ENCODE measurements at places on chromosomes 3 and 15.
A peak's percentile ranks its signal among the peaks of the same experiment; 100 is the strongest.

DNA sequence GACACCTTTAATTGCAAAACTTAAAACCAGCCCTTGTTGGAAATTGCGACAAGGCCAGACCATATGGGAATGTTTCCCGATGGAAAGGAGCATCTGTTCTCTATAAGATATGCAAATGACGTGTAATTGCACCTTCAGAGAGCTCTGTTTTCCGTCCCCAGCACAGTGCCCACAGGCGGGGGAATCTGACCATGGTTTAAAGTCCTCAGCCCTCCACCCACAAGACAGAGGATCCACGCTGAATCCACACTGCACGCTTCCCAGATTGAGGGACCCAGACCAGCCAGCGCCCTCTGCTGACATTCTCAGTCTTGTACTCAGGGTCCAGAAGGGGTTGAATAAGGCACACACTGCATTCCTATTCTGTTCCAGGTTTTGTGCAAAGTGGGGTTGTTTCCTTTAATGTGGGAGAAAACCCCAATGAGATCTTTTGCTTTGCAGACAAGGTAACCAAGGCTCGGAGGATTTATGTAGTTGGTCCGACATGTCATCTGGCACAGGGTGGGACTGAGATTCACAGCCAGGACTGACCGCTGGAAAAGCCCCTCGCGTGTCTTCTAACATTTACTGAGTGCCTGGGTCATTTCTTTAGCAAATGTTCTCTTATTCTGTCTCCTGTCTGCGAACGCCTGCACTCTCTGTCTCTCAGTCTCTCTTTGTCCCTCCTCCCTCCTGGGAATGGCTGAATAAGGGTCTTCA is 36.8 kb upstream of the KLHL25 start:
- peak; percentile 23 for DNase-seq

DNA sequence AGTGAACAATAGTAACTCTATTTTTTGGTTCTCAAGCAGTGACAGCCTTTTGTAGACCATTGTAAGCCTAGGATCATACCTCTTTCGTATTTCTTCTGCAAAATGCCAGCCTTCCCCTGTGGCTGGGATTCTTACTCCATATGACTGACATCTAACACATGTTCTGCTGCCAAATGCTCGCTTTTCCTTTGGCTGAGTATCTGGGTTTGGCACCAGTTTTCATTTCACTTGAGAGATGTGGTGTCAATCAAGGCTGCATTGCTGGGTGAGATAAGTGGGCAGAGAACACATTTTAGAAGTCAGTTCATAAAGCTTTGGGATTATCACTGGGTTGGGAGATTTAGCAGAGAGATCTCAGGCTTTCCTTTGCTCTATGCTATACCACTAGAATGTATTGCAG is 514.7 kb upstream of the SGO1 start:
- DNase-seq: no peak

- no peak for DNase-seq
Measured at GRCh38 chr3:134340982-134341365, 33.3 kb downstream of the AMOTL2 start.

GRCh38 chr3:115651087-115651486 is 27.8 kb downstream of the GAP43 start:
- no peak for DNase-seq

DNA sequence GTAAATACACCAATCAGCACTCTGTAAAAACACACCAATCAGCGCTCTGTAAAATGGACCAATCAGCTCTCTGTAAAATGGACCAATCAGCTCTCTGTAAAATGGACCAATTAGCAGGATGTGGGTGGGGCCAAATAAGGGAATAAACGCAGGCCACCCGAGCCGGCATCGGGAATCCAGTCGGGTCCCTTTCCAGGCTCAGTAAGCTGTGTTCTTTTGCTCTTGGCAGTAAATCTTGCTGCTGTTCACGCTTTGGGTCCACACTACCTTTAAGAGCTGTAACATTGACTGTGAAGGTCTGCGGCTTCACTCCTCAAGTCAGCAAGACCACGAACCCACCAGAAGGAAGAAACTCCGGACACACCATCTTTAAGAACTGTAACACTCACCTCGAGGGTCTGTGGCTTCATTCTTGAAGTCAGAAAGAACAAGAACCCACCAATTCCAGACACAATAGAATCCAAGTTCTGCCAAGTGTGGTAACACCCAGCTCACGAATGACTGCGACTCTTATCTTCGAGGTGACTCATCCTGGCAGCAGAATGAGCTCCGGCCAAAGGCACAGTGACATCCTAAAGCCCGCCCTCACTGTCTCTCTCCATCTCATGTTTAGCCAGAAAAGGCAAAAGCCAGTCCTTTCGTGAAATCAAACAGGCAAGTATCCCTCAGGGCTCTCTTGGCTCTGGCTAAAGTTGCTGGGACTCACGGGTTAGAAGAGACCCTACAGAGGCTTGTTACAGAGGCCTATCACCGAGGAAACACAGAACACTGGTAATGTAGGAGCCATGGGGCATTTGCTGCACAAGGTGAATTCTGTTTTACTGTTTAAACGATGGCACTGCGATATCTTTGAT is 155.2 kb downstream of the FAM43A start:
- peak; percentile 69 for DNase-seq

DNA sequence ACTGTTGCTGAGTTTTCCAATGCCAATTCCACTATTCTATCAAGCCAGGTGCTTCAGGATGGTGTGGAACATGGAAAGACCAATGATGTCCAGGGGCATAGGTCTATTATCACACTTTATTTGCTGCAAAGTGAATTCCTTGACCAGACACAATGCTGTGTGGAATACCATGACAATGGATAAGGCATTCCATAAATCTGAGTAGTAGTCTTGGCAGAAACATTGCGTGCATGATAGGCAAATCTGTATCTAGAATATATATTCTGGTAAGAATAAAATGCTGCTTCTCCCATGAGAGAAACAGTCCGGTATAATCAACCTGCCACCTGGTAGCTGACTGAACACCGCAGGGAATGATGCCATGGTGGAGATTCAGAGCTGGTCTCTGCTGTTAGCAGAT is 70.0 kb upstream of the ALDH1A3 start:
- DNase-seq: no peak

GRCh38 chr3:159724627-159725026 is 264.0 kb upstream of the IL12A start:
- DNase-seq: no peak

GRCh38 chr3:184186184-184186901 is at the start of gene ABCF3:
ABCF3 (plus strand) TSS chr3:184186199; CDS start chr3:184186208, 9 bp downstream.
- DNase-seq: peak; percentile 48
